HCEC 1CT (cell line): ENCODE measurements at places on chromosomes 2 and 18.

DNA sequence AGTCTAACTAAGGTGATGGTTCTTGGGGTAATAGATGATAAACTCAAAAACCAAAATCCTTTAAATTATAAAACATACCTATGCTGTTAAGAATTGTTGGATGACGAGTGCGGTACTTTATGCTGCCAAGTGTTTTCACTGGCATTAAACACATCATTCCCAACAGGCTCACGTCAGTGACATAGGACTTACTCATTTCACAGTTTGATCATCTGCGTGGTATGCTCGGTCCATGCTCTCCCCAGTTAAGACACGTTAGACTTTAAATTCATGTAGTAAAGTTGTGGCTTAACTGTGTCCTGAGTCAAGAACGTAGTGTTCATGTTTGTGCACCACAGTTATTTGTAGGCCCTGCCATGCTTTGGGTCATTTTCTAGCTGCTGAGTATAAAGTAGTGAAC, 125.6 kb upstream of the MYT1L start:
- no peak for DNase-seq

DNA sequence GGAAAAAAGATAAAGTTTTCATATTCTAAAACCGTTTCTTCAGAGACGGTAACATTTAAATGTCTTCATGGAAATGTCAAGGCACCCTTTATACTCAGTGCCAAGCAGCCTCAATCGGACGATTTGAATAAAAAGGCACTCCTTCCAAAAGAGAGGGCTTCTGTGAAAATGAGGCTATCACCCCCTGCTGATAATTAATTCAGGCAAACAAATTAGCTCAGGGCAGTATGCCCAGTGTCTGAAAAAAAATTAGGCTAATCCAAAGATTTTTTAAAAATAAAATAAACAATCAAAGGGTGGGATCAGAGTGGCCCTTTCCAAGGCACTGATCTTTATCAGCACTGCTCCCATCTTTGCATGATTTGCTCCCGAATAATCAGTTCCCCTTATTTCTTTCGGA, 151.0 kb upstream of the PID1 start:
- no peak for DNase-seq

GRCh38 chr2:46780801-46781445, 134.7 kb downstream of the MCFD2 start:
- DNase-seq: no peak

GRCh38 chr2:17518212-17519154, at the start of gene RAD51AP2:
Gene RAD51AP2 (minus strand): TSS chr2:17518440. CDS start chr2:17518415, 25 bp downstream.
- peak; percentile 47 for DNase-seq

- DNase-seq: no peak
Measured at GRCh38 chr18:48781163-48781987, 169.4 kb downstream of the SMAD7 start.

- DNase-seq: no peak
Measured at GRCh38 chr18:77004555-77005380, 127.8 kb downstream of the MBP start.

GRCh38 chr18:5894611-5895298, 567 bp downstream of the TMEM200C start:
- DNase-seq: no peak

DNA sequence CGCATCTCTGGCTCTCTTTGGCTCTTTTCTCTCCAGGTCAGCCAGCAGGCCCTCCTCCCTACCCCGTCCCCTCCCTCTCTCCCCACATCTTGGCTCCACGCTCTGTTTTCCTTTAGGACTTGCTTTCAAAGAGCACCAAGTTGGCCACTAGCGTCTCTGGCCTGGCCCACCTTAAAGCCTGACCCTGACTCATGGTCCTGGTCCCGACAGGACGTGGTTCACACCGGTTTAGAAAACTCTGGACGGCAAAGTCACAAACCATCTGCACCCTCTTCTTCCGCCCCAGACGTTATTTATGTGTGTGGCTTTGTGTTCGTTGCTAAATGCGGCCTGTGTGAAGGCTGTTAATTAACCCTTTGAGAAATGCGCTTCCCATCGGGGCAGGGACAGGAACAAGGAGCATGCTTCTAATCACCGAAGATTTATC, 169.0 kb upstream of the HAAO start:
- no peak for DNase-seq

DNA sequence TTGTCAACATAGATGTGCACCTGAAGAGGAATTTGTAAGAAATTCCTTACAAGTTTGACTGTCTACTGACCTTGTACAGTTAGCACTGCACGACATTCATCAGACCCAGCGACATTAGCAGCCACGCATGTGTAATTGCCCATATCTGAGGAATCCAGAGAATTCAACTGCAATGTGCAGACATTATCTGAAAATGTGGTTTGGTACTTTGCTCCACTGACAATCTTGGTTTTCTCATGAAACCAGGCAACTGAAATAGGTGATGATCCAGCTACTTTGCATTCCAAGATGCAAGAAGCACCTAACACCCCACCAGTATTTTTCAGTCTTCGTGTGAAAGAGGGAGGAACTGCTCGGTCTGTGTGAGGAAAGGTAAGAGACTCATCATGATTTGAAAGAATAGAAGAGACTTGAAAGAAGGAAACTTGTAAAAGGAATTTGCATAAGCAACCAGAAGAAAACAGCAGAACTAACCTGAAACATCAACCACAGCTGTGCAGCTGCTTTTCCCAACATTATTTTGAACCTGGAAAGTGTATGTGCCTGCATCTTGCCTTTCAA, 83.4 kb downstream of the TTN start:
- no peak for DNase-seq

GRCh38 chr2:101274142-101274541, 21.5 kb downstream of the CNOT11 start:
- DNase-seq: no peak

- no peak for DNase-seq
Measured at GRCh38 chr18:42338683-42339082, 383.6 kb downstream of the PIK3C3 start.

GRCh38 chr2:83844490-83844889, 614.6 kb downstream of the SUCLG1 start:
- no peak for DNase-seq

DNA sequence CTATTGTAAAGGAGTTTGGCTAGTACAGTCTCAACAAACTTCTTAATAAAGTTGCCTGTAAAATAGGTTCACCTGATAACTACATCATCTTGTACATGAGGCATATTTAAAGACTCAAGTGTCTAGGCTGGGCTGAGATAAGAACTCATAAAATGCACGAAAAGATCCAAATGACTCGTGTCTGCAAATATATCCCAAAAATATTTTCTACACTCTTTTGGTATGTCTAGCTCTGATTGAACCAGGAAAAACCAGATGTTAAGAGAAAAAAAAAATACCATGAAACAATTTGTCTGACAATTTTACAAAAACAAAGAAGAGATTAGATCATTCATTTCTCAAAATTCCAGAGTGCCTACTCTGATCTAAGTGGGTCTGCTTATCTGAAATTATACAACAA, 166.9 kb upstream of the OSR1 start:
- no peak for DNase-seq
